Inflammatory macrophage (primary cell): ENCODE measurements at places on chromosomes 12 and 14.

- no peak for DNase-seq
Measured at GRCh38 chr14:55122440-55122986, 6.5 kb upstream of the LGALS3 start.

DNA sequence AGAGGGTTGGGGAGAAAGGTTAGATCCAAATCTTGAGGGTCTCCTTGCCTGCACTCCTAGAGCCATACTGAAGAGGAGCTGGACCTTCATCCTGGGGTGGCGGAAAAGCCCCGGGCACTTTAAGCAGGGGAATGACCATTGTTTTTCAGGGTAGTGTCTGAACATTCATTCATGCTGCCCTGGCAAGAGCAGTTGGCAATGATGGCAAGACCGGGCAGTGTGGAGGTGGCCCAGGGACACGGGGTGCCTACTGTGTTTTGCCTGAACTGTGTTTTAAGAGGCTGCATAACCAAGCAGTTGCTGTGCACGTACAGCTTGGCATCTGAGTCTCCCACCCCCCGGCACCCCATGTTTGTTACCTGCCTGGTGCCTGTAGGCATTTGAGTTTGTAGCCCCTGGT, 14.7 kb downstream of the TPCN1 start:
- DNase-seq, result no peak

DNA sequence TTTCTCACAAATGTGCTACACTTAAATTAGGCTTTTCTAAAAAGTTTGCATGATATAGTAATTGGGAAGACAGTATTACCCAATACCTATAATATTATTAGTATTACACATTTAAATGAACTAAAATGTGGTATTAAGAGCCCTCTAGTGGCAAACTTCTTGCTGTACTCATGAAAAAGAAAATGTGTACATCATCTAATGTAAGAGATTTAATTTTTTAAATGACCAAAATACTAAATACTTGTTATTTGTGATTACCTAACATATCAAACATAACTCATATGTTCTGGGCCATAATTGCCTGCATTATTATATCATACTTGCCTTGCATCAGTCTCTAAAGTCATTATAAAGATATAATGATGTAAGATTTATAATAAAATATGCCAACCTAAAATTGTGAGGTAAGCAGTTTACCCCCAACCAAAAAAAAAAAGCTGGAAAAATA, 64.2 kb downstream of the DNAI7 start:
- DNase-seq, result peak; percentile 45

DNA sequence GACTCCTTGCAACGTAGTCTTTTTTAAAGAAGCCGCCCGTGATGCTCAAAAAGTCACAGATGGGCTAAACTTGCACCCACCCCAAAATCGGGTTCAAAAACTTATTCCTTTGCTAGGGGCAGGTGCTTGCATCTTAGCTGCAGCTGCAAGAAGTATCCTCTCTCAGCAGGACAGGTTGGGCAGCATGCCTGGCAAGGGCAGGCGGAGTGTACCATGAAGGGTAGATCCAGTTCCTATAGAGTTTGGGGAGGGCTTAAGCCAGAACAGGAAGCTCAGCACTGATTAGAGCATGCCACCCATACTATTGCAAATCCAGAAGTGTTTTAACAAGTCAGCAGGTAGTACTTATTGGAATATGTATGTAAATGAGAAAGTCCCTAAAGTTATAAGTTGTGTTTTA, 48.7 kb downstream of the CPM start:
- no peak for DNase-seq

- DNase-seq, result no peak
Measured at GRCh38 chr14:24679248-24679961, 45.4 kb upstream of the GZMB start.

DNA sequence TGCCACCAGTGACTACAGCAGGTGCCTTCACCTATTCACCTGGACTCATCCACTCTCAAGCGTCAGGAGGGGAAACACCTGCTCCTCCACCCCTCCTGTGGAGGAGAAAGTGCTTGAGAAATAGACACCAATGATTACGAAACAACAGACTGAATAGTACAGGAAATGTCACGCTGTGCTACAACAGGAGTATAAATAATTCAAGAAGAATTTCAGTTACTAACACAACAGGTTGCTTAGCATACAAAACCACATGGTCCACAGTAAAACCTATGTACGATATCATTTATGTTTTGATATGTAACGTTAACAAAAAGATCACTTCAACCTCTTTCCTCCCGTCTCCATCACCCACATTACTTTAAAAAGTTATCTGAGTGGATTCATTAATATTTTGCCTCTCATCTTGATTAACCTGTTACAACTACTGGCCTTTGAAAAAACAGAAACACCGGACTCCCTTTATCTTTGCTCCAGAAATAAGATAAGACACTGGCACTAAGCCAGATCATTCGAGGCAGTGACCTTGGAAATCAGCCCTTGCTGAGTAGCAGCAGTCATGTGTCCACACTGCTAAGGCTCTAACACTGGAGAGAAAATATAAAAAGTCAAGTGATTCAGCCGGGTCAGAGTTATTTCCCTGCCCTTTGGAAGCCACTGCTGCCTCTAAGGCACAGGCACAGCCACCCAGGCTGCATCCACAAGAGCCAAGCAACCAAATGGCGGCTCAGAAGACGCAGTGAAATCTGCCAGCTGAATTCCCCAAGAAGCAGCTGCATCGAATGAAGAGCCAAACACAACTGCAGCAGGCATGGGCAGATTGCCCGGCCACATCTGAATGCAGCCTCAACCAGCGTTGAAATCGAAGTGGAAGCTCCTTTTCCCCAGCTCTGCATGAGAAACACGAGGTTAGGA, 40.9 kb downstream of the NT5DC3 start:
- DNase-seq, result peak; percentile 3
